Right ventricle myocardium superior (tissue), 1 donor: ENCODE measurements at places on chromosomes 6 and 20. TPM values are rescaled to one million over a fixed set of nuclear protein-coding genes. Genes with fewer than 3 reads are reported as not detected.

MAP3K5 gene
- total RNA-seq = 39.9 TPM

TAGAP gene
- 1.1 TPM for total RNA-seq

DNA sequence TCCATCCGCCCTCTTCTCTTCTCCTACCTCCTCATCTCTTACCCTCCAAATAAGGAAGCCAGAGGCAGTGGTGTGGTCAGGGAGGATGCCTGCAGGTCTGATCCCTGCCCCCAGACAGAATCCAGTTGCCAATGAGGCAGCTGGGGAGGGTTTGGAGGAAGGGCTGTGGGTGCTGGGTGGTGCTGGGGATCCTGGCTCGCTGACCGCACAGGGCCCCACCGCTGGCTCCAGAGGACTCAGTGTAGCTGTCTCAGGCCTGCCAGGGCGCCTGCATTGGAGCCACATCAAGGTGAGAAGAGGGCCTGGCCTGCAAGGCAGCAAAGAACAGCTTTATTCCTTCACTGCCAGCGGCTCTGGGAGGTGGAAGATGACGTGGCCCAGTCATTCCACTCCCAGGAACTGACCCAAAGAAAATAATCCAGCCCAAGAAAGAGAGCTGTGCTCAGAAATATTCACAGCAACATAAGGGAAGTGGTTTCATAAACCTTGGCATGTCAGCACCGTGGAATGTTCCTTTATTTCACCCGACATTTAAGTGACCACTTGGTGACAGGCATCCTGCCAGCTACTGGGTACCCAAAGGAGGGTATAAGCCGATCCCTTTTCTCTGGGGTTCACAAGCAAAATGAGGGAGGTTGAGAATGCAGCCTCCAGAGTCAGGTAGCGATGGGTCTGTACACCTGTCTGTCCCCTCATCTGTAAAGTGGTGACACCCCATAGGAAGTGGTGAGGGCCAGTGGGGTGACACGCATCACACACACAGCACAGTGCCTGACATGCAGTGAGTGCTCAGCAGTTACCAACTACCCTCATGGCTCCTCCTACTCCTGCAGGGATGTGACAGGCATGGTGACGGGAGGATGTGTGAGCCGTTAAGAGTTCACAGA lies 125.1 kb downstream of the SNX5 start:
- DNase-seq = peak; percentile 69

- no peak for DNase-seq
Measured at GRCh38 chr6:159726255-159726917, 920 bp upstream of the WTAP start.

- no peak for DNase-seq
Measured at GRCh38 chr6:45718131-45718530, 297.5 kb downstream of the CLIC5 start.

GRCh38 chr6:169829786-169830185 lies 78.4 kb downstream of the ERMARD start:
- DNase-seq = no peak

DNA sequence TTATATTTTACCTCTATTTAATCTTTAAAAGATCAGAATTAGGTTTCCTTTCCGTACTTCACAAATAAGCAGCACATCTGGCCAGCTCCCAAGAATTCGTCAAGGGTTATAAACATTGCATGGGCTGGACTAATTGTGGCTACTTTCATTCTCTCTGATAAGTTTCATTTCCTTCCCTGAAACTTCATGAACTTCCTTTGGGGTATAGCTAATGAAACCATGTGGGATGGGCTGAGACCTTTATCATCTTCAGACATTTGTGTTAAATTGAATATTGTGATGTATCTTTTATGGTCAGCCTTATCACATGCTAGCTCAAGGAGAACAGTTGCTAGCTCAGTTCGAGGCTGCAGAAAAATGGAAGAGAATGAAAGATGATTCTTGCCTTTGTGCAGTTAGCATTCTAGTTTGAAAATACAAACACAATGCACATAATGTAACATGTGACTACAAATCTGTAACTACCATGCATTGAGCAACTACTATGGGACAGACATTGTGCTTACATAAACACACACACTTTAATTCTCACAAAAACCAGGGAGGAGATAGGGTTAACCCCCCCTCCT lies 1.7 kb upstream of the GMPR start:
- DNase-seq = no peak

GRCh38 chr6:161019324-161019839 lies 27.8 kb downstream of the MAP3K4 start:
- DNase-seq = no peak

DNA sequence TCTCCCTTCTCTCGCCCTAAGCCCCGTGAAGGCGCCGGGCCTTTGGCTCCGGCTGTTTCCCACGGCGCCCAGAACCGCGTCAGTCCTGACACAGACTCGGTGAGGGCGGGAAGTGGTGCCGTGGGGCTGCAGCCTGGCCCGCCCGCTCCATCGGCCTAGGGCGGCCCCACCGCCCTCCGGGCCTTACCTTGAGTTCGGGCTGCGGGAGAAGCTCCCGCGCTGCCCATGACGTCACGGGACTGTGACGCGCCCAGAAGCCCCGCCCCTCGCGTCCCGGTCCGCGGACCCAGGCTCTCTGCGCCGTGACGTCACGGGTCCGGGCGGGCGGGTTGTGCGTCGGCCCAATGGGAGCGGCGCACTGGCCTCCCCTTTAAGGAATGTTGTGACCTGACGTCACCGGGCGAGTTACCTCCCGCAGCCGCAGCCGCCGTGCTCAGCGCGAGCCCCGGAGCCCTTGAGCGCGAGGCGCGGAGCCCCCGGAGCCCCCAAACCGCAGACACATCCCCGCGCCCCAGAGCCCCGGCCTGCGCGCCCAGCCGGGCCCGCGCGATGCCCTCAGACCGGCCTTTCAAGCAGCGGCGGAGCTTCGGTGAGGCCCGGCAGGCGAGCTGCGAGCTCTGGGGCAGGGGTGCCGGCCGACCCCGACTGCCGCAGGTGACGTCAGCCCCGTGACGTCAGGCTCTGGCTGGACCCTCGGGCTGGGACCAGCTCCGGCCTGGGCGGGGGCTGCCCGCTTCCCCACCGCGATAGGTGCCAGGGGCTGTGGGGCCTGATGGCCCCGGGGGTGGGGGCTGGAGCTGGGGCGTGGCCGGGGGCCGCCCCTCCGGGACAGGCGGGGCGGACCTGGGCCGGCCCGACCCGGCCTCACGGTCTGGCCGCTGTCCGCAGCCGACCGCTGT lies at the start of gene MAP1LC3A:
MAP1LC3A (plus strand) TSS at position 399 of the 899 bp plus-strand sequence; CDS start at position 550, 151 bp downstream.
- peak; percentile 98 for DNase-seq

GRCh38 chr6:70894001-70894400 lies 62.9 kb downstream of the B3GAT2 start:
- DNase-seq = no peak
